Urinary bladder (tissue), 4 donors: ENCODE measurements at places on chromosomes 13 and 19. TPM values are rescaled to one million over a fixed set of nuclear protein-coding genes. Genes with fewer than 3 reads are reported as not detected.

DNA sequence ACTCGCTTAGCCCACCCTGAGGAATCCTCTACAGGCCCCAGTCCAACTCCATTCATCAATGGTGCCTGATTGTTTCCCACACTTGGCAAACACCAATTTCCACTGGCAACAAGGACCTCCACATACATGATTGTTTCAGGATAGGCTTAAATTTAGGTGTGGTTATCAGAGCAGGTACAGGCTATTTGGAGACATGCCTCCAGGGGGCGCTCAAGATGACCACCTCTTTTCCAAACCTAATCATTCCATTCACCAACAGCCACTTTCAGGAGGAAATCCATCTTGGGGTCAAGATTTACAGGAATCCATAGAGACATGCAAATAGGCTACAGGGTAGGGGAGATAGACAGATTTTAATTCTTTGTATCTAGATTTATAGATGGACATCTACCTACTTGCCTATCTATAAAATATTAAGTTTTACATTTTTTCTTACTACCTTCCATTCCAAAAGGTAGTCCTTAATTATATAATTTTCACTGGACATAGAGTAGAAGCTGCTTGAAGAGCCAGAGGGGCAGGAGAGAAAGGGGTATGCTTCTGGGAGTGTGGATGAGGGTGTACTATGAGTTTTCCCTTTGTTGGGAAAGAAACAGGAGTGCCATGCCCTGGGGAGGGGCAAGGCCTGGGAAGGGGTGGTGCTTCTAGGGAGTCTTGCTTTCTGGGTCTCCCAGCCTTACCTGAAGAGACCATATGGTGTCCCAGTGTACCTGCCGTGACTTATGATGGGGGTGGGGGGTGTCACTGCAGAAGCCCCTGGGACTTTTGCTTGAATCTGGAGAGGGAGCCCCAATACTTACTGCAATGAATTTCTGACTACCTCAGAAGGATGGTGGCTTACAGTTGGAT, 14.1 kb upstream of the PCDH8 start:
- DNase-seq = no peak

DNA sequence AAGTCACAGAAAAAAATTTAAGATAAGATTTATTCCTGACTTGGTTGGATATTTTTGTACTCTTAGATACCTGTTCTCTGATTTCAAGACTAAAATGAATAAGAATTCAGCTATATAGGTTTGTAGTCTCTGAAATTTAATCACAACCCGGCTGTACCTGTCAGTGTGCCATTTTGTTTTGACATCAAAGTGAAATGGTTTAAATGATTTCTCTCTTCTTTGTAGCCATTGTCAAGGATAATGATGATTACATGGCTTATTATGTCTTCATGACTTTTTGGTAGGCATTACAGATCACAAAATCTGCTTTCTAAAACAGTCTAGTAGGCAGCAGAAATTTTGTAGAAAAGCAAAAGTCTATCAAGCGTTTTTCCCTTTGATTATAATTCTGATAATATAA, 72.5 kb downstream of the PCDH17 start:
- DNase-seq = no peak

DNA sequence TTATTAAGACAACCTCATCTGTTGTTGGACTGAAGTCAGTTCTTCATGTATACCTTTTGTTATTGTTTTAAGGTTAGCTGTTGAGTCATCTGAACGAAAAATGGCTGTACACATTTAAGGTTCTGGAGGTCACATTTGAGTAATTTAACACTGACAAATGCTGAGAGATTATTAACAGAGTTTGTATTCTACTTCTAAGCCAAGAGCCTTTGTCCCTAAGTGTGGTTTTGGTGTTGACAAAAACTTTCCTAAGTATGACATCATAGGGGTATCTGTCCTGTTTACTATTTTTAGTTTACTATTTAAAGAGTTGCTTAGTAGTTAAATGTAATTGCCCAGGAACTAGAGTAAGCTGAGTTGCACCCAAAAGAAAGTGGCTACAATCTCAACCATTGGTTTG, 71.9 kb downstream of the CDK8 start:
- DNase-seq = no peak

DNA sequence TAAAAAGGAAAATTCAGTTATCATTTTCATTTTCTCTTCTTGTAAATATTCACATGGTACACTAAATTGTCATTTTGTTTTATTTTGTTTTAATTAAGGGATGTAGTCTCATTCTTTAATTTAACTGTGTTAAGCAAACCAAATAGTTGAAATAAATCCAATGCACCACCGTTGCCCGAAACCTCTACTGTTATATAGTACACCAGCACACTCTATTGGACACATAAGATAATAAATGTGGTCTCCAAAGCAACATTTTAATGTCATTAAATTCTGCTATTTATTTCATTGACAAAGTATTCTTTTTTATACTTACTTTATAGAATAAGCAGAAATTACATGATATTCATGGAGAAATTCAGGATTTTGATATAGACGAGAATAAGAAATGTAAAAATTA, 156.4 kb upstream of the FREM2 start:
- no peak for DNase-seq

DNA sequence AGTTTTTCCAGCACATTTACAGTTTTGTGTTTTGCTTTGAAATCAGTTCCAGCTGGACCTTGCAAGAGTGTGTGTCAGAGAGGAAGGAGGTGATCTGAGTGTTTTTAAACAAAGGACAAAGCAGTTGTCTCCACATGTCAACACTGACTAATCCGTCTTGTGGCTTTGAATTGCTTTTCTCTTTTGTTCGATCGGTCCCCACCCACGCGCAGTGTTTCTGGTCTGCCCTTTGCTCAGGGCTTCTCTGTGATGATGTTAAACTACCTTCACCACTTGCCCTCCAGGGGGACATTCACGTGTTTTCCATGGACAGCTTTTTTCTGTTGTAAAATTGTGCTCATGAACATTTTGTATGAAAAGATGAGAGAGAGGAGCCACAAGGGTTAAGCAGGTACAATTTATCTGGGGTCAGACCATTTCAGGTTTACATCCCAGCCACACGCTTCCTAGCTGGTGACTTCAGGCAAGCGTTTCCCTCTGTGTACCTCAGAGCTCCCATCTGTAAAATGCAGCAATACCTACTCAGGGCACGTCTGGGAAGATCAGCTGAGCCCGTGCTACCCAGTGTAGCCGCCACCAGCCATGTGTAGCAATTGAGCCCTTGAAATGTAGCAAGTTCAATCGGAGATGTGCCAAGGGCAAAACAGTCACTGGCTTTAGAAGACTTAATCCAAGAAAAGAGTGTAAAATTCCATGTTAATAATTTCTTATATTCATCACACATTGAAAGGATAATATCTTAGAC, 13.5 kb upstream of the PLA2G4C start:
- no peak for DNase-seq

DNA sequence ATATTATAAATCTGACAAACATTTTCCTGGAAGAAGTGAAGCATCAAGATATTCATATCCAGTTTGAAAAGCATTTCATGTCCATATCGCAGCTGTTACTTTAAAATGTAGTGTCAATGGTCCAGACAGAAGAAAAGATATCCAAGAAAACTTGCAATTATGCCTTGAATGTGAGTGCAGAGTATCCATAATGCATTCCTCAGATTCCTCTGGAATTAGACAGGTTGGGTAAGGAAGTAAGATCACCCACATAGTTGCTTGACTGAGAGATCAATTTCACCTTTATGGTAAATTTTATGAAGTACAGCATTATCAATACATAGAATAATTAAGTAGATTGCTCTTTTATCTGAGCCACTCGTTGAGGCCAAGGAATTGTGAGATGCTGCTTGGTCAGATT, 327.0 kb upstream of the SLITRK5 start:
- no peak for DNase-seq

DNA sequence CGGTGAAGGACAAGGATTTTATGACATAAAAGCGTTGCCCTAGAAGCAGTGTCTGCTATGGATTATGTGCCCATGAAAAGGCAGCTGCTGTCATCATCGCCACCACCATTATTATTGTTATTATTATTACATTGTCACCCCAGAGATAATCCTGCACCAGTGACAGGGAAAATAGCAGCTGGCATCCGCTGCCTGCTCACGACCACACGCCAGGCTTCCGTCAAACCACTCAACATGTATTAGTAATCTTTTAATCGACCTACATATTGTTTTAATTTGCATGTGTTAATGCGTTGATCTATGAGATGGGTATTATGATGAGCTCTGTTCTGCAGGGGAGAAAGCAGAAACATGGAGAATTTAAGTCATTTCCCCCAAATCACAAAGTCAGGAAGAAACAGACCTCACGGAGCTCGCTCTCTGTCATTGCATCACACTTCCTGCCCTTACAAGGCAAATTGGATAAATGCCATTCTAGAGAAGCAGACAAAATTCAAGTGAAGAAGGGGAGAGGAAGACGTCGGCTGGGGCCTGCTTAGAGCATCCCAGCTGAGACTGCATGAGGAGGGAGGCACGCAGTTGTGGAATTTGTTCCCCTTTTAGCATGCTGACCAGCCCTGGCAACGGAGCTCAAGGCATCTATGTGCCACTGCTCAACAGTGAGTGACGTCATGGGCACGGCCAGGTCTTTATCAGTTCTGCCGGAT, at the start of gene FFAR3:
TSS of gene FFAR3 (plus strand) at position 594 of the 707 bp plus-strand sequence. CDS start 431 bp downstream, outside the sequence.
- no peak for DNase-seq

GRCh38 chr13:109156181-109156935, 526.9 kb downstream of the MYO16 start:
- DNase-seq = no peak

GRCh38 chr19:33325920-33326319, 23.6 kb upstream of the CEBPA start:
- DNase-seq = no peak

GRCh38 chr19:57814505-57815246, at the start of gene ZNF552:
Gene ZNF552 (minus strand): TSS chr19:57814913. CDS start chr19:57814743, 170 bp downstream.
- peak; percentile 92 for DNase-seq

DNA sequence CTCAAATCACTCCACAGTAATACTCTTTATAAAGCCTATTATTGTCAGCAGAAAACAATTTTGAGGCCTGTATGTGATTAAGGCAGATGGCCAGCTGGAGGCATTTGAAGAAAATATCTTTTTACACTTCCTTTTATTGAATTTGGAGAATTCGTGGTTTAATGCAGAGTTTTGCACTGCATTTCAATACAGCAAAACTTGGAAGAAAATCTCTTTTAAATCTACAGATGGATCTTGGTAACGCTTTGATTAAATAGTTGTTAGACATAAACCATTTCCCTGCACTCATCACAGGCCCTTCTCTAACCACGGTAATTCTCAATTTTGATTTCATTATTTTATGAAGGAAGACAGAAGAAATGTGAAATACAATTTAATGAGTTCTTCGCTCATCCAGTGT, 185.7 kb downstream of the RFC3 start:
- DNase-seq = no peak

GRCh38 chr13:29081036-29081435, 260.9 kb downstream of the MTUS2 start:
- no peak for DNase-seq

DNA sequence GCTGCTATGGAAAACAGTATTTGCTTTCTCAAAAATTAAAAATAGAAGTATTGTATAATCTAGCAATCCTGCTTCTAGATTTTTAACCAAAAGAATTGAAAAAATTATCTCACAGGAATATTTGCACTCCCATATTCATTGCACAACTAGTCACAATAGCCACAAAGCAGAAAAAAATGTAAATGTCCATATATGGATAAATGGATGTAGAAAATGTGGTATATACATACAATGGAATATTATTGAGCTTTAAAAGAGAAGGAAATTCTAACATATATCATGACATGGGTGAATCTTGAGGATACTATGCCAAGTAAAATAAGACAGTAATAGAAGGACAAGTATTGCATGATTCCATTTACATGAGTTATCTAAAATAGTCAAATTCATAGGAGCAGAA, 2753.0 kb downstream of the PCDH9 start:
- no peak for DNase-seq

GRCh38 chr19:51129716-51130115, 5.0 kb downstream of the SIGLEC9 start:
- no peak for DNase-seq

DNA sequence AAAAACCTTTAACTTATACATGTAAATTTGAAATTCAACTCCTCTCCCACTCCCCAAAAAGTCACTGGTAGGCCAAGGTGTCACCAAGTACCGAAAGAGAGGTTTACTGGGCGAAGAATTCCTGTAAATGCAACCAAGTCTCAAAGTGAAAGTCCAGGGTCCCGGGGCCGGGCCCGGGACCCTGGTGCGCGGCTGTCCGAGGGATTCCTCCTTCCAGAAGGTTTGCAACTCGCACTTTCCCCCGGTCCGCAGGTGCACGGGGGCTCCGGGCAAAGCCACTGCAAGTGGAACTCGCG, 1.1 kb downstream of the STK24 start:
- DNase-seq = no peak

The TMEM59L gene
- 5.5 TPM for polyA plus RNA-seq

The ZNF568 gene
- polyA plus RNA-seq = 9.3 TPM

The PRPF31 gene
- 67.7 TPM for polyA plus RNA-seq

The USHBP1 gene
- polyA plus RNA-seq = 6.6 TPM

The LILRA5 gene
- 7.3 TPM for polyA plus RNA-seq

The KLK11 gene
- polyA plus RNA-seq = 0.15 TPM

The ZMYM2 gene
- polyA plus RNA-seq = 20.0 TPM

The PSG1 gene
- polyA plus RNA-seq = not detected

The GGACT gene
- polyA plus RNA-seq = 3.2 TPM

The TIMM29 gene
- polyA plus RNA-seq = 19.7 TPM

The FAM98C gene
- 27.9 TPM for polyA plus RNA-seq

The PSG11 gene
- polyA plus RNA-seq = not detected

The LILRA6 gene
- 3.4 TPM for polyA plus RNA-seq
